Endothelial cell (in vitro differentiated cells): ENCODE measurements at places on chromosomes 16 and 17. TPM values are rescaled to one million over a fixed set of nuclear protein-coding genes. Genes with fewer than 3 reads are reported as not detected.
A peak's percentile ranks its signal among the peaks of the same experiment; 100 is the strongest.

Gene HAP1
- total RNA-seq, result 18.1 TPM

Gene C17orf50
- 0.90 TPM for total RNA-seq

Gene NME4
- 139 TPM for total RNA-seq

Gene KRTAP9-2
- not detected for total RNA-seq

Gene BCO1
- total RNA-seq, result not detected

Gene TNFRSF12A
- total RNA-seq, result 3.0 TPM

Gene KRTAP4-1
- total RNA-seq, result not detected

Gene RAP1GAP2
- 10.6 TPM for total RNA-seq

Gene TBC1D26
- total RNA-seq, result 2.4 TPM

Gene EMP2
- total RNA-seq, result 8.6 TPM

Gene CCDC144A
- 0.90 TPM for total RNA-seq

Gene UBE2Z
- 81.8 TPM for total RNA-seq

Gene KCNH6
- 18.6 TPM for total RNA-seq

Gene SLFN13
- 9.1 TPM for total RNA-seq

Gene METRN
- total RNA-seq, result 11.2 TPM

GRCh38 chr16:4390266-4391260 is 18.9 kb downstream of the VASN start:
- peaks cover 7% of the 10 kb centered on the region for H3K4me1 ChIP-seq
- H3K27ac ChIP-seq, result no peak overlapping the region
- no peak for DNase-seq
- H3K36me3 ChIP-seq, result peaks cover 8% of the 10 kb centered on the region

DNA sequence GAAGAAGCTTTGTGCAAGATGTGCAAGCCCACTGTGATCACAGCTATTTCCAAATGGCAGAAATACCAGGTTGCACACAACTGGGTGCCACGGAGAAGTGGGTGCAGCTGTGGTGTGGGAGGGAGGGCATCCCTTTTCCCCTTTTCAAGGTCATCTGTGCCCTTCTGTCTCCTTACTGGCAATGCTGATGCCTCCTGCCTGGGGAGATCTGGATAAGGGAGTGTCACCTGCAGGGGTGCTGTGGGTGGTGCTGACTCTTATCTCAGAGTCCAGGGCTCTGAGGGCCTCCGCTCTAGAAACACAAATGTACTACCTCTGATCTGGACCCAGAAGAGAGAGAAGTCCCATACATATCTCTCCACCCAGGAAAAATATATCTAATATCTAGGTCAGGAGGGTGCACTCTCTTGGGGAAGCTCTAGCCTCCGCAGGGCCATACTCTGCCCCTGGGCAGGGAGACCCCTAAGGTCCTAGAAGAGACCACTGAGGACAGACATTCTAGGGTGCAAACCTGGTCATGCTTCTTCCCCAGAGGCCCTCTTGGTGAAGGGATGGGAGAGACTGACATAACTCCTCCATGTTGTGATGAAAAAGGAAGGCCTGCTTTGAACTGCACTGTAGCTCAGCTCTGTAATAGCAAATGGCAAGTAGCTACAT is 18.5 kb downstream of the NPRL3 start:
- H3K27ac ChIP-seq, result no peak overlapping the region
- H3K36me3 ChIP-seq, result peaks cover 19% of the 10 kb centered on the region
- no peak overlapping the region for H3K4me3 ChIP-seq
- DNase-seq, result no peak

- DNase-seq, result no peak
- H3K27me3 ChIP-seq, result peaks cover 1% of the 10 kb centered on the region
- H3K36me3 ChIP-seq, result no peaks in the 10 kb centered on the region
- H3K27ac ChIP-seq, result no peak overlapping the region
- no peak overlapping the region for H3K4me3 ChIP-seq
- H3K4me1 ChIP-seq, result peaks cover 4% of the 10 kb centered on the region
Observed at GRCh38 chr16:84514295-84514873, 9.9 kb upstream of the MEAK7 start.

GRCh38 chr17:80092959-80093358 is 8.4 kb upstream of the GAA start:
- peaks cover 1% of the 10 kb centered on the region for H3K27me3 ChIP-seq
- no peaks in the 10 kb centered on the region for H3K4me1 ChIP-seq
- DNase-seq, result no peak
- no peak overlapping the region for H3K27ac ChIP-seq

GRCh38 chr16:24234737-24235136 is 21.4 kb upstream of the CACNG3 start:
- H3K36me3 ChIP-seq, result peaks cover 5% of the 10 kb centered on the region
- no peak for DNase-seq
- H3K4me1 ChIP-seq, result peaks cover 2% of the 10 kb centered on the region
- peaks cover 4% of the 10 kb centered on the region for H3K27me3 ChIP-seq

DNA sequence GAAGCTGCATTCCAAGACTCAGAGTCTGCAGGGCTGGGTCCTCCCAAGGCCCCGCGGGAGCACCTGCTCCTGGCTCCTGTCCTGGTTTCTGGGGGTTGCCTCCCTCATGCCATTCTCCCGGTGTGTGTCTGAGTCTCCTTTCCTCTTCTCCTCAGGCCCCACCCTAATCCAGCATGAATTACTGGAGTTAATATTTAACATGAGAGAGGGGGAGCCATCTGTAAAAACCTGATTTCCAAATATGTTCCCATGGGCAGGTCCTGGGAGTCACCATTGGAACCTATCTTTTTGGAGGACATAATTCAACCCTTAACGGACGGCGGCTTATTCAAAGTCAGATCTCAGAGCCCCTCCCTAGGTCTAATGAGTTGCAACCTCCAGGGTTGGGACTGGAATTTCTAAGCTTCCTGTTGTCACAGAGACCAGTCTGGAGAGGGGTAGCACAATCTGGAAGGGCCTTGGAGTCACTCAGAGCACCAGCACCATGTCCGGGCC is 5.4 kb downstream of the C17orf99 start:
- no peak overlapping the region for H3K4me3 ChIP-seq
- DNase-seq, result no peak
- peaks cover 8% of the 10 kb centered on the region for H3K27me3 ChIP-seq
- no peaks in the 10 kb centered on the region for H3K36me3 ChIP-seq

GRCh38 chr16:67460168-67460567 is 20.8 kb downstream of the ATP6V0D1 start:
- no peak for DNase-seq
- peaks cover 15% of the 10 kb centered on the region for H3K4me1 ChIP-seq
- H3K4me3 ChIP-seq, result no peak overlapping the region
- no peak overlapping the region for H3K27ac ChIP-seq
- H3K36me3 ChIP-seq, result peaks cover 9% of the 10 kb centered on the region

DNA sequence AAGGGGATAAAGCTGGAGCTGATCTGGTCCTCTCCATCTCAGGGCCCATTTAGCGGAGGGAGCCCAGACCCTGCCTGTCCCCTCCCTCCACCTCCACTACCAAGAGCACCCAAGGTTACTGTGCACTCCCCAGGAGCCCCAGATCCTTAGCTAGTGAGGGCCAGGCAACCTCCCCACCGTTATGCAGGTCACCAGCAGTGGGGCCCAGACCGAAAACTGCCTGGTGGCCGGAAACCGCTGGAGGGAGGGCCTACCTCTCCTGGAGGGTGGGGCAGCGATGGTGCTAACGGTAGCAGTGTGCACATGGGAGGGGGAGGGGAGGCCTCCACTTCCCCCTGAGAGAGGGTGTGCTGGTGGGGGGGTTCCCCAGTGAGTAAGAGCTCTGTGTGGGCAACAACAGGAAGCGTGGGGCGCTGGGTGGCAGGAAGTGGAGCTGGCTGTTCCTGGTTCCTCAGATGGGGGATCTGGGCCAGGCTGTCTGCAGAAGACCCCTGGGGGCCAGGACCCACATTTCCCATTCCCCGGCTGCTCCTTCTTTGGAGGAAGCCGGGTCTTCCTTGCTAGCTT is 4.4 kb downstream of the FMNL1 start:
- DNase-seq, result no peak
- H3K27ac ChIP-seq, result peak overlapping the region; percentile 77
- peaks cover 8% of the 10 kb centered on the region for H3K27me3 ChIP-seq
- H3K4me3 ChIP-seq, result no peak overlapping the region
- H3K36me3 ChIP-seq, result no peaks in the 10 kb centered on the region
- peaks cover 25% of the 10 kb centered on the region for H3K4me1 ChIP-seq

DNA sequence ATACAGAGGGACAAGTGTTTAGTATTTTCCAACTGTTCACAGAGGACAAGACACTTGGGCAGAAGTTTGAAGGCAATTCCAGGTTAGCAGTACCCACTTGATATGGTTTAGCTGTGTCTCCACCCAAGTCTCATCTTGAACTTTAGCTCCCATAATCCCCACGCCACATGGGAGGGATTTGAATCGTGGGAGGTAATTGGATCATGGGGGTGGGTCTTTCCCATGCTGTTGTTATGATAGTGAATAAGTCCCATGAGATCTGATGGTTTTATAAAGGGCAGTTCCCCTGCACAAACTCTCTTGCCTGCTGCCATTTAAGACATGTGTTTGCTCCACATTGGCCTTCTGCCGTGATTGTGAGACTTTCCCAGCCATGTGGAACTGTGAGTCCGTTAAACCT is 668.9 kb downstream of the MAF start:
- no peaks in the 10 kb centered on the region for H3K4me1 ChIP-seq
- DNase-seq, result no peak
- H3K4me3 ChIP-seq, result no peak overlapping the region
- peaks cover 1% of the 10 kb centered on the region for H3K27me3 ChIP-seq

DNA sequence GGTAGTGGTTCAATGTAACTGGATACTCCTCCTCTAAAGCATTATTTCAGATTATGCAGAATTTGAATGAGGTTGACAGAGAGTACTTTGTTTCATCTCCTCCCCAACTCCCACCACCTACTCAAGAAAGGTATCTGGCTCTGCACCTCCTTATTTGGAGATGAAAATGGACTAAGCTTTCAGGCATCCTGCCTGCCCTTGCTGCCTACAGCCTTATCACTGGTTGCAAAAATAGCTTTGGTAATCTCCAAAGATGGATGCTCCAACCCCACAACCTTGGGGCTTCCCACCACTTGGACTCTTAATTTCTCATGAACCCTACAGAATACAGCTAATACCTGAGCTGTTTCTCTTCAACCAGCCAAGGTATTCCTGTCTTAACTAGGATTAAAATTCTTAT is 45.3 kb upstream of the CORO6 start:
- H3K27me3 ChIP-seq, result no peaks in the 10 kb centered on the region
- H3K27ac ChIP-seq, result no peak overlapping the region
- no peak for DNase-seq
- H3K36me3 ChIP-seq, result peaks cover 32% of the 10 kb centered on the region
- H3K4me1 ChIP-seq, result peaks cover 22% of the 10 kb centered on the region

- H3K27ac ChIP-seq, result no peak overlapping the region
- H3K4me3 ChIP-seq, result no peak overlapping the region
- no peaks in the 10 kb centered on the region for H3K36me3 ChIP-seq
- H3K4me1 ChIP-seq, result peaks cover 36% of the 10 kb centered on the region
- H3K27me3 ChIP-seq, result peaks cover 1% of the 10 kb centered on the region
Observed at GRCh38 chr17:46099865-46100264, 93.4 kb downstream of the KANSL1 start.

DNA sequence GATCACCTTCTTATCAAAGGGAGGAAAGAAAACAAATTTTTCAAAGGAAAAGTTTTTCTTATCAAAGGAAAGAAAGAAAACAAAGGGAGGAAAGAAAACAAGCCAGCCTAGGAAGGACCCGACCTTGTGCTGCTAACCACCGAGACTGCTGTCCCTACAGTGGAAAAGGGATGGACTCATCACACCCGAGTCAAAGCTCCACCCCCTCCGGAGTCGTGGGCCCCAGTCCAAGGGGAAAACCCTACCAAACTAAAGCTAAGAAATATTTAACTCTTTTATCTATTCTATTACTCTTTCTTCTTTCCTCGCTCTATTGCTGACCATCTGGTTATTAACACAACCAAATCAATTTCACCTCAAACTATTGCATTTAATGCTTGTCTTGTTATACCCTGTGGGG is 6.1 kb upstream of the ENDOV start:
- peaks cover 4% of the 10 kb centered on the region for H3K27me3 ChIP-seq
- no peak for DNase-seq
- H3K36me3 ChIP-seq, result no peaks in the 10 kb centered on the region

- H3K36me3 ChIP-seq, result peaks cover 43% of the 10 kb centered on the region
- DNase-seq, result no peak
- no peaks in the 10 kb centered on the region for H3K4me1 ChIP-seq
- no peak overlapping the region for H3K27ac ChIP-seq
- peak overlapping the region; percentile 25 for H3K4me3 ChIP-seq
Observed at GRCh38 chr16:27723711-27724481, 174.0 kb downstream of the KATNIP start.

- no peak overlapping the region for H3K4me3 ChIP-seq
- H3K27me3 ChIP-seq, result peaks cover 8% of the 10 kb centered on the region
- no peaks in the 10 kb centered on the region for H3K4me1 ChIP-seq
- H3K27ac ChIP-seq, result no peak overlapping the region
Observed at GRCh38 chr17:45123930-45124796, 8.2 kb downstream of the PLCD3 start.

- peaks cover 22% of the 10 kb centered on the region for H3K4me1 ChIP-seq
- H3K27me3 ChIP-seq, result peaks cover 1% of the 10 kb centered on the region
- no peak overlapping the region for H3K4me3 ChIP-seq
- DNase-seq, result no peak
- H3K27ac ChIP-seq, result no peak overlapping the region
- peaks cover 15% of the 10 kb centered on the region for H3K36me3 ChIP-seq
Observed at GRCh38 chr17:78124836-78125137, 3.8 kb downstream of the TMC6 start.

DNA sequence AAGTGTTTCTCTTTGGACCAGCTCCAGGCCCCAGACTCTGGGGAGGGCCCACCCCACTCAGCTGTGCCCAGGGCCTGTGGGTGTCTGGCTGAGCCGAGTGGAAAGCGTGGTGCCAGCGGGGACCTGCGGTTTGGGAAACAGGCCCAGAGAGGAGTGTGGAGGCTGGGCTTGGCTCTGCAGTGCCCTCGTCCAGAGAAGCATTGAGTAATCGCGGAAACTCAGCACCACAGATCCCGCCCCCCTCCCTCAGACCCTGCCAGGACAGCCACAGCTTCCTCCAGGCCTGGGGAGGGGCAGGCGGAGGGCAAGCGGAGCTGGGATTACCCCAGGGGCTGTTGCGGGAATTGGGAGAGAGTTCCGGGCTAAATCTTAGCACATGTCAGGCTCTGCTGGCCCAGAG is 14.6 kb upstream of the PITPNA start:
- no peak overlapping the region for H3K4me3 ChIP-seq
- DNase-seq, result no peak
- H3K27ac ChIP-seq, result peak overlapping the region; percentile 81

GRCh38 chr16:11049396-11050059 is 105.2 kb downstream of the CLEC16A start:
- H3K4me1 ChIP-seq, result peaks cover 16% of the 10 kb centered on the region
- peaks cover 33% of the 10 kb centered on the region for H3K36me3 ChIP-seq
- DNase-seq, result no peak
- H3K4me3 ChIP-seq, result no peak overlapping the region
- peaks cover 2% of the 10 kb centered on the region for H3K27me3 ChIP-seq

- no peak overlapping the region for H3K4me3 ChIP-seq
- no peak overlapping the region for H3K27ac ChIP-seq
- no peak for DNase-seq
- peaks cover 7% of the 10 kb centered on the region for H3K4me1 ChIP-seq
- peaks cover 19% of the 10 kb centered on the region for H3K27me3 ChIP-seq
Observed at GRCh38 chr16:85978291-85978775, 79.4 kb downstream of the IRF8 start.
